ENCODE measurements at places on chromosomes 6 and 20.

- DNase-seq = no peak
Observed at GRCh38 chr6:104126315-104127005, 733.3 kb downstream of the HACE1 start.

DNA sequence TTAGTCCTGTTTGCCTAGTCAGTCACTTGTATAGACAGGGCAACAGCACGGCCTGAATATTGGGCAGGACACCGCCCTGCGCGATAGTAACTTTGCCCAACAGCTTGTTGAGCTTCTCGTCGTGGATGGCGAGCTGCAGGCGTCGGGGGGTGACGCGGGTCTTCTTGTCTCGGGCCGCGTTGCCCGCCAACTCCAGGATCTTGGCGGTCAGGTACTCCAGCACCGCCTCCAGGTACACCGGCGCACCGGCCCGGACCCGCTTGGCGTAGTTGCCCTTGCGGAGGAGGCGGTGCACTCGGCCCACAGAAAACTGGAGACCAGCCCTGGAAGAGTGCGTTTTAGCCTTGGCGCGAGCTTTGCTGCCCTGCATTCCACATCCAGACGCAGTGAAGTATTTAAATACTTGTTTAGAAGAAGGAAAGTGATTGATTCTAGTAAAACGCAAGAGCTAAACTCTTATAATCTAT lies 92.8 kb upstream of the BTN3A2 start:
- DNase-seq = no peak

GRCh38 chr6:160667639-160668481 lies 3.8 kb upstream of the LPA start:
- DNase-seq = no peak

GRCh38 chr6:117168296-117169063 lies 96.9 kb upstream of the VGLL2 start:
- no peak for DNase-seq

DNA sequence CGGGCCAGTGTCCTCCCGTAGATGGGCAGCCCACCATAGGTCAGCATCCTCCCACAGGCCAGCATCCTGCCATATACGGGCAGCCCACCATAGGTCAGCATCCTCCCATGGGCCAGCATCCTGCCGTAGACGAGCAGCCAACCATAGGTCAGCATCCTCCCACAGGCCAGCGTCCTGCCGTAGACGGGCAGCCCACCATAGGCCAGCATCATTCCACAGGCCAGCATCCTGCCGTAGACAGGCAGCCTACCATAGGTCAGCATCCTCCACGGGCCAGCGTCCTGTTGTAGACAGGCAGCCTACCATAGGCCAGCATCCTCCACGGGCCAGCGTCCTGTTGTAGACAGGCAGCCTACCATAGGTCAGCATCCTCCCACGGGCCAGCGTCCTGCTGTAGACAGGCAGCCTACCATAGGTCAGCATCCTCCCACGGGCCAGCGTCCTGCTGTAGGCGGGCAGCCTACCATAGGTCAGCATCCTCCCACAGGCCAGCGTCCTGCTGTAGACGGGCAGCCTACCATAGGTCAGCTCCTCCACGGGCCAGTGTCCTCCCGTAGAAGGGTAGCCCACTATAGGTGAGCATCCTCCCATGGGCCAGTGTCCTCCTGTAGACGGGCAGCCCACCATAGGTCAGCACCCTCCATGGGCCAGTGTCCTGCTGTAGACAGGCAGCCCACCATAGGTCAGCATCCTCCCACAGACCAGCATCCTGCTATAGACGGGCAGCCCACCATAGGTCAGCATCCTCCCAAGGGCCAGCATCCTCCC lies 62.9 kb downstream of the BFSP1 start:
- no peak for DNase-seq

- no peak for DNase-seq
Observed at GRCh38 chr6:45818655-45819054, 197.0 kb downstream of the CLIC5 start.

DNA sequence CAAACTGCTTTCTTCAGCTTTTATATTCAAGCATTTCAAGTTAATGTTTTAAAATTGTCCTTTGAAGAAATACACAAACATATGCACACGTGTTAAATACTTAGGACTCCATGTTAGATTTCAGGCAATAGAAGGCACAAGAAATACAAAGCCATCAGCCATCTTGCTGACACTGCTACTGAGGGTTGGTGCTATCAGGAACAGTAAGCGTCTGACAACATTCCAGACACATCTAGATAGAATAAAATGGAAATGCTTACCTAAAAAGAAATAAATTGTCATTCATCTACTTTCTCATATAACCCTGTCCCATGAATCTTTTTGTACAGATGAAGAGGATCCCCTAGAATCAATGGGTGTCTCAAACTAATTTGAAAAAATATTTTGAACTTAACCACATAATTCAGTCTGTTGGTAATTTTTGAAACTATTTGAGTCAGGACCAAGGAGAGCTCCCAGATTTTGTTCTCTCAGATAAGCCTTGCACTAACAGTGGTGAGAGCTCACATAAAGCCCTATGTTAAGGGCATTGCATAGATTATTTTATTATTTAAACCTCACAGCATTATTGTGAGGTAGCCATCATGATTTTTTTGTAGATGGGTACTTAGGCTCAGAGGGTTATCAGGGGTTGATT lies 631.1 kb upstream of the POU3F2 start:
- no peak for DNase-seq

- DNase-seq = no peak
Observed at GRCh38 chr6:79465381-79465780, 71.8 kb downstream of the LCA5 start.

DNA sequence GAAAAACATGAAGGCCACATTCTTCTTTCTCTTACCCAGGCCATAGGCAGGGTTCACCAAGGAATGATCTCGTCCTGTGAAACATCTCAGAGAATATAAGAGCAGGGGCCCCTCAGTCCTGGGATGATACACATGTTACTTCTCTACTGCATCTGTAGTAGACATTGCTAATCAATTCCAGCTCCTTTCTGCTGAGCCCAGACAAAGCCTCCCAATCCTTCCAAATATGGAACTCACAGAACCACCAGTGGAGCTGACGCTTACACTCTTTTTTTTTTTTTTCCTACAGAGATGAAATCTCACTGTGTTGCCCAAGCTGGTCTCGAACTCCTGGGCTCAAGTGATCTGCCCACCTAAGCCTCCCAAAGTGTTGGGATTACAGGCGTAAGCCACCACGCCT lies 9.1 kb downstream of the SNTA1 start:
- DNase-seq = no peak

DNA sequence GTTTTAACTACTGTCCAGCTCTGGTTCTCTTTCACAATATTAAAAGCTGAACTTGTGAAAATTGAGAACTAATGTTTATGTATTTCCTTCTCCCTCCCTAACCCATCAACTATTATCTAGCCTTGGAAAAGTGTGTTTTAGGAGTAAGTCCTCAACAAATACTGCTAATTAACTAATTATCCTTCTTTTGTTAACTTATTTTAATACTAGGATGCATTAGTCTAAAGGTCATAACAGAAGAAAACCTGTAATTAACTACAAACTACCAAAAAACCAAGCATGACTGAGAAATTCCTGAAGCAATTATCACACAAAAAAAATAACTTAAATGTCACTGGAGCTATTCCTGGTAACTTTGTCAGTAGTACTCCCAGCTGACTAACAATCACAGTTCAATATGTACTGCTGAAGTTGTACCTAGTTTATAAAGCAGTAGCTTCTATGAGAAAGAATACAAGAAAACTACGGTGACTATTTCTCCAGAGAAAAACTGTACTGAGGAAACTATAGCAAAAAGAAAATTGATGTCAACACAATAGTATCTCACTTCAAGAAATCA lies 301.9 kb downstream of the LAMA2 start:
- no peak for DNase-seq

DNA sequence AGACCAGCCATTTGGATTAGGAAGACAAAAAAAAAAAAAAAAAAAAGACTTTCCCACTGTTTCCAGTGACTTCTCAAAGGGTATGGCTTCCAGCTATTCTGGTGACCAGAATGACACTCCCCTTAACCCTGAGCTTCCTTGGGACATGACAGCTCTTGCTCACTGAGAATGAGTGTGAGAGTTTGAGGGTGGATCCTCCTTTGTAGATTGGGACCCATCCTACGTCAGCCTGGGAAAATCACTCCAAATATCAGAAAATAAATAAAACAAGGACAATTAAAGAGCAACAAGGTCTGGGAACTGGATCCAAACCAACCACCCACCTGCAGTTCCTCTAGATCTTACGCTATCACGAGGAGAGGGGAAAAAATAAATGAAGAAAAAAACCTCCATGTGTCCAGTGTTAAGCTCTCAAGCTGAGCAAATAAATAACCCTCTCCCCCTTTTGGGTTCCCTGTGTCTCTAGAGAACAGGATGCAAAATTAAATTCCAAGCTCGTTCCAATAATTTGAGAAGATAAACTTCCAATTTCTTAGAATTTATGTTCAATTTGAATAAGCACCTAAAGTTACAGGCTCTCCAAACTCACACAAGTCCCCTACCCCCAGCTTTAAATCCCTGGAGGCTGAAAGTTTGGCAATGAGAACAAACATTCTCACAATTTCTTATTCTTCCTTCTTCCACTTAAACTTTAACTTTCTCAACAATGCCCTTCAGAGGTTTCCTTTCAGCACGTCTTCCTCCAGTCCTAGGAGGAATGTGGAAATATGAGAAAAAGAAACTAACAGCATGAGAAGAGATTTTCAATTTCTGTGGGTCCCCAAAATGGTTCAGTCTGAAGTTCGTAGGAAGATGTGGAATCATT lies 170.2 kb downstream of the MTFR2 start:
- DNase-seq = no peak

DNA sequence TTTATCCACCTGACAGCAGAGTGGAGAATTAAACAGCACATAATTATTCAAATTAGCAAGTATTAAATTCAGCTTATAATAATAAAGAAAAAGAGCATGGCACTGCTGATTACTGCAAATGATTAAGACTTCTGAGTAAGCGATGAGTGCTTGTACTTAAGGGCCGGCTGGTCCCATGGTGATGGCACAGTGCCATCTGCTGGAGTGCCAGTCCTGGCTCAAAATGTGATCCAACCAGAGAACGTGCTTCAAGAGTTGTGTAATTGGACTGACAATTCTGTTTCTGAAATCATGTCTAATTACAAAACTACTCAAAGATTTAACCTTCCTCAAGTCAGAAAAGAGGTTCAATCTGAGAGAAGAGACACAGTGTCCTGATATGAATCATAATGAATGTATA lies 181.6 kb upstream of the RGS17 start:
- DNase-seq = no peak

- DNase-seq = no peak
Observed at GRCh38 chr20:59813948-59814839, 119.2 kb downstream of the SYCP2 start.

- DNase-seq = no peak
Observed at GRCh38 chr20:63955281-63955826, 862 bp downstream of the UCKL1 start.

DNA sequence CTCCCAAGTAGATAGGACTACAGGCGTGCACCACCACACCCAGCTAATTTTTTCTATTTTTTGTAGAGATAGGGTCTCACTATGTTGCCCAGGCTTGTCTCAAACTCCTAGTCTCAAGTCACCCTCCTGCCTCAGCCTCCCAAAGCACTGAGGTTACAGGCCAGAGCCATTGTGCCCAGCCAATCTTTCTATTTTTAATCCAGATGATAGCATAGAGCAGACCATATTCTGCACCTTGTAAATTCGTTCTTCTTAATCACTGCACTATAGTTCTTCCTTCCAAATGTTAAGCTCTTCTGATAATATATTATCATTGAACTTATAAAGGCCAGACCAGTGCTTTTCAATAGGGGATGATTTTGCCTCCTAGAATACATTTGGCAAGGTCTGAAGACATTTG lies 24.0 kb upstream of the CNKSR3 start:
- no peak for DNase-seq

DNA sequence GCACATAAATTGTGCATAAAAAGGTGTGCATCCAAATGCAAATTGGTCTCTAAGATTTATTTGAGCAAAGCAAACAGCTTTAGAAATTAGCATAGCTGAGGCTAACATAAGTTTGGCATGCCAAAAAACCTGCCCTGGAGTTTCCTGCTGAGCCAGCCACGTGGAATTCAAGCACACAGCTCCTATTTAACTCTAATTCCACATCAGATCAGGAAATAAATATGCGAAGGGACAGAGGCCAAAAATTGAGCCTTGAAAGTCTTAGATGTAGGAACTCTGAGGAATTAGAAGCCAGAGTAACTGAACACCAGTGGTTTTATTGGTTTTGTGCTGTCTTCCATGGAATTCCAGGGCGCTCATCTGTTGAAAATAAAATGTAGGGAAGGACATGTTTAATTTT lies 19.6 kb downstream of the SOBP start:
- no peak for DNase-seq

DNA sequence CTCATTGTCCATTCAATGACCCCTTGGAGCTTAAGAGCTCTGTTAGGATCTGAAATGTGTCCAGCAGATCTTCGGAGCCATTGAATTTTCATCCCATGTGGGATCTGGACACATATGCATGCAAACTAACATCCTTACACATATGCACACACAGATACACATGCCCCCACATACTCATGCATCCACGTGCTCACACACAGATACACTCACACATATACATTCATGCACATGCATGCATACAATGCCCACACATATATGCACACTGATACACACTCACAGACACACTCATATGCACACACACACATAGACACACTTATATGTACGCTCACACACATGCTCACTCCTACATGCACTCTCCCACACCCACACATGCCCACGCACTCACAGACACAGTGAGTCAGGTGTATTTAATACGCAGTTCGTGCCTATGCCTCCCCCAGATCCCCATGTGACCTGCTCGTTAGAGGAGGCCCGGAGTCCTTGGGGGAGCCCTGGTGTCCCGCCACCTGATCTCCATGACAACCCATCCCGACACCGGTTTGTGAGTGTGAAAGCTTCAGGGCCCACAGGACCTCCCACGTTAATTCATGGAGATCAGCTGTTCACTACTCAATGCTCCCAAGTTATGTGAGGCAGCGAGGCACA lies 121.9 kb upstream of the SULF2 start:
- no peak for DNase-seq

DNA sequence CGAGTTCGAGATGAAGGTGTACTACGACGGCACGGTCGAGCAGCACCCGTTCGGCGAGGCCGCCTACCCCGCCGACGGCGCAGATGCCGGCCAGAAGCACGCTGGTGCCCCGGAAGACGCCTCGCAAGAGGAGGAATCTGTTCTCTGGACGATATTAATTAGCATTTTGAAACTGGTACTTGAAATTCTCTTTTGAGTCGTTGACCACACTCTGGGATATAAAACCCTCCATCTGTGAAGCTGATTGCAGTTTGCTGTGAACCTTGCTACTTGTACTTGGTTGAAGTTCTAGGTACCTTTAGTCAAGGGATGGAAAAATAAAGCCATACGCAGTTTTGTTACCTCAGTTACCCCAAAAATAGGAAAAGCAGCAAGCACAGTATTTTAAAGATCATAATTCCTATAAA lies 917 bp downstream of the C6orf120 start:
- no peak for DNase-seq

Data from caudate nucleus (tissue), 63 donors.